Body of pancreas (tissue), 4 donors: ENCODE measurements at places on chromosomes 16 and 17. TPM values are rescaled to one million over a fixed set of nuclear protein-coding genes. Genes with fewer than 3 reads are reported as not detected.

DNA sequence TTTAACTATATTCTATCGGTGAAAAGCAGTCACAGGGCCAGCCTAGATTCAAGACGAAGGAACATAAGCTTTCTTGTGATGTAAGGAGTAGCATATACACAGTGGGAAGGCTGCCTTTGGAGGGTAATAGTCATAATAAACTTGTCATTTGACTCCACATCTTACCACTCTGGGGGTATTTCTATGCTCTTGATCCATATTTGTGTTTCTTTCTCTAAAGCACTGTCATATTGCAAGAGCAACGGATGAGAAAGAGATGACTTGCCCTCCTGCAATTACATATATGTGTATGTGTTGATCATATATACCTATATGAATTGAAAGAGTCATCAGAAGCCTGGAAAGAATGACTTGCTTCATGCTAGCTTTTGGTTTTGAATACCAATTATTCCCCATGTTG lies 225.4 kb upstream of the HS3ST3A1 start:
- no peaks in the 10 kb centered on the region for H3K36me3 ChIP-seq
- H3K4me1 ChIP-seq: no peaks in the 10 kb centered on the region
- H3K27me3 ChIP-seq: no peaks in the 10 kb centered on the region
- H3K27ac ChIP-seq: no peak overlapping the region
- DNase-seq: no peak

DNA sequence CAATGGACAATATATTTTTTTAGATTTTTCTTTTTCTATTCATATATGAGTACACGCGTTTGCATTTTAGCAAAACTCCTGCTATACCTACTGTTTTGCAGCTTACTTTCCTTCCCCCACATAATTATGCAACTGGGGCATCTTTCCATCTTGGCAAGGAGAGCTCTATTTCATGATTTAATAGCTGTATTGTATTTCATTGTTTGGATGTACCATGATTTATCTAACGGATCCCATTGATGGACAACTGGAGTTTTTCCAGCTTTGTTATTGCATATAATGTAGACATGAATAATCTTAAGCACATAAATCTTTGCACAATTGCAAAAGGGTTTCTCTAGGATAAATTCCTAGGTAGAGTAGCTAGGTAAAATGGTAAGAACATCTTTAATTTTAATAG lies 133.9 kb downstream of the PITPNC1 start:
- H3K4me3 ChIP-seq: no peak overlapping the region
- H3K27ac ChIP-seq: no peak overlapping the region
- no peak for DNase-seq
- H3K4me1 ChIP-seq: peaks cover 19% of the 10 kb centered on the region

- no peak overlapping the region for H3K4me3 ChIP-seq
- no peaks in the 10 kb centered on the region for H3K27me3 ChIP-seq
- H3K27ac ChIP-seq: peak overlapping the region; percentile 85
Measured at GRCh38 chr16:31712064-31712540, 161.5 kb upstream of the ZNF267 start.

GRCh38 chr16:57540387-57540786 lies 2.1 kb upstream of the ADGRG5 start:
- no peak for DNase-seq
- no peaks in the 10 kb centered on the region for H3K27me3 ChIP-seq
- H3K4me3 ChIP-seq: no peak overlapping the region
- H3K36me3 ChIP-seq: no peaks in the 10 kb centered on the region

The ANTKMT gene
- total RNA-seq: 71.6 TPM
